Ecto neural progenitor cell (in vitro differentiated cells): ENCODE measurements at places on chromosomes 7 and 10.
A peak's percentile ranks its signal among the peaks of the same experiment; 100 is the strongest.

DNA sequence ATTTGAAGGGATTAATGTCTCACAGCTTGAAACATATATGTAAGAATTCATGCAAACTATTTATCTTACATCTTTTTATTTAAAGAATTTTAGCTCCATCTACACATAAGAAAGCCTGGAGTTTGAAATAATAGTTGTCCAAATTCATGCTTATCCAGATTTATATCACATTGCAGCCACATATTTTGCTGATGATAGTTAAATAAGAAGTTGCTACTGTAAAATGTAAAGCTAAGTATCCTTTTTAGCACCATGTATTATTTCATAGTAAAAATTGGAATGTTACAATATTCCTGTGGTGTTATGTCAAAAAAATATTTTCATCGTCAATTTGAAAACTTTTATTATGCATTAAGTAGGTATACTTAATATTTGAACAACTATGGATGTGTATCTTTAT, 27.3 kb upstream of the UMAD1 start:
- no peak for DNase-seq

DNA sequence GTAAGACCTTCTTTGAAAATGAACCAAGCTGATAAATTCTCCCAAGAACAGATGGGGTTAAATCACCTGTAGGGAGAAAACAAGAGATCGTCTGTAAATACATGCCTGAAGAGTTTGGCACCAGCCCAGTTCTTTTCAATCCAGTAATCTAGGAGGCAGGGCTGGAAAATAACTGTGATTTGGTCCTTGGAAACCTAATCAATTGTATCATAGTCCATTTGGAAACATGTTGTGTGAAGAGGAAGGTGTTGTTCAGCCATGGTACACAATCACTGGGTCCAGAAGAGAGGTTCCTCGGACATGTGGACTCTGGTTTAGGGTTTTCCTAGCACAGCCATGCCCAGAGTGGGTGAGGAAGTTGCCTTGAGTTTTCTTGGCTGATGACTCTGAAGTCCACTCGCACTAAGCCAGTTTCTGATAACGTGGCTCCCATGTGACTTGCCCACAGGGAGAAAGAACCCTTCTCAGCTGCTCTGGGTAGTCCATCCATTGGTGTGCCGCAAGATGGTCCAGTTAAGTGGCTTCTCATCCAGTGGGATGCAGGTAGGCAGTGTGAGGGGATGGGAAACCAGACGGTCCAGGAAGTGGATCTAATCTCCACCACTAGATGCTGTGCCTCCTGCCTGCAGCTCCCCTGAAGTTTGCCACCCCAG, 5.1 kb downstream of the BLNK start:
- no peak for DNase-seq

GRCh38 chr7:82164813-82165212, 278.8 kb downstream of the CACNA2D1 start:
- no peak for DNase-seq

- DNase-seq = peak; percentile 72
Measured at GRCh38 chr7:111756687-111757178, 194.4 kb upstream of the IMMP2L start.

- DNase-seq = no peak
Measured at GRCh38 chr7:141251957-141252356, 178.1 kb downstream of the TMEM178B start.

- no peak for DNase-seq
Measured at GRCh38 chr10:126640401-126640800, 30.1 kb downstream of the C10orf90 start.

DNA sequence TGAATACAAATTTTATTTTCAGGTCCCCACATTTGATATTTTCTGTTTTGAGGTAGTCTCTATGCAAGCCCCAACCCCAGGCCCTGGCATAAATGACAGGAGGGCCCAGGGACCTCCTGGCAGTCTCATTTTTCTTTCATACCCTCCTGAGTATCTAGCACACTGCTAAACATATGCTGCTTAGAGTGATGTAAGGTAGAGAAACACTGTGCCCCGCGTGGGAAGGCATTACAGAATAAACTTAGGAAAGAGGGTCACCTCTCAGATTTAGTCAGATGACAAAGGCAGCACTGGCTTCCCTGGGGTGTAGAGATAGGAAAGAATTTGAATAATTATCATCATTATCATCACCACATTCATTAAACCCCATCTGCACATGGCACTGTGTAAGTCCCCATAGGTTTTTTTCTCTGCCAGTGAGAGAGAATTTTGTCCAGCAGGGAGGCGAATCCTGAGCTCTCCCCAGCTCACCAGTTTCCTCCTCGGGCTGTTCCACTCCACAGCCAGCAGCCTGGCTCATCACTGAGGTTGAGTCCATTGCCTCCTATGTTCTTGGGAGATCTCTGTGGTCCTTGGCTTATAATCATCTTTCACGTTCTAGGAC, 507.3 kb upstream of the GALNT17 start:
- no peak for DNase-seq

GRCh38 chr7:127819975-127820731, 168.2 kb downstream of the SND1 start:
- DNase-seq = no peak

GRCh38 chr7:149355390-149356048, 93.5 kb downstream of the ZNF783 start:
- DNase-seq = no peak

DNA sequence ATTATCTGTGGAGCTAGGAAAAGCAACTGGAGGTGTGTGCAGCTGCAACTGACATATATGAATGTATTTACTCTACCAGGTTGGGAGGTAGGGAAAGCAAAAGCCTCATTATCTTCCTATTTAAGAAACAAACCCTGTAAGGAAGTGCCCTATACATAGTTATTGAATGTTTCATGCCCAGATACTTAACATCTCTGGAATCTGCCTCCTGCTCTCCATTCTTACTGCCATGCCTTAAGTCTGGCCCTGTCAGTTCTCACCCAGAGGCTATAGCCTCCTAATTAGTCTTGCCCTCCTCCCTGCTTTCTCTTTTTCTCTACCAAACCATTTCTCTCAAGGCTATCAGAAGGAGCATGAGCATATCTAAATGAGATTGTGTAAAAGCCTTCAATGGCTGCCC, 542.6 kb upstream of the LRRN3 start:
- no peak for DNase-seq

DNA sequence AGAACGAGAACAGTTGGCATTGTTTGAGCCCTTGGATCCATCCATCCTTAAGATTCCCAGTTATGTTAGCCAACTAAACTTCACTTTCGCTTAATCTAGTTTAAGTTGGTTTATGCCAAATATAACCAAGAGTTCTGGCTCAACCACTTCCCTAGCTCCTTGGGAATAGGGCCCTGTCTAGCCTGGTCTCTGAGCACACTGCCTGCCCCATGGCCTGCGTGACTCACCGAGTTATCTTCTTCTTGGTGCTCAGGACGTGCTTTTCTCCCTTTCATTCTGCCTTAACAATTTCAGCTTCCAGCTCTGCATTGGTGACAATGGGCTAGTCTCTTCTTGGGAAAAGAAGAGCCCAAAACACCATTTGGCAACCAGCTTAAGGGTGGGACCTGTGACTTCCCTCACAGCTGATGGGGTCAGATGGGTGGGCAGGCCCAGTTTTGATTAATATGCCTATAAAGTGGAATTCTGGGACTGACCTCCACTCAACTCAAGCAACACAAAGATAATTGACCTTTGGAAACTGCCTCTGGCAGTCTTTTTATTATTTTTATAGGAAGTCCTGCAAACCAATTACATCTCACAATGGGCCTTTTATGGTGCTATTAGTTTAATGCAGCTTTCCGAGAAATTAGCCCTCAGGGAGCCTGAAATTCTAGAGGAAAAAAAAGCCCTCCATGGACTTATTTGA, 126.4 kb downstream of the CFAP58 start:
- no peak for DNase-seq

DNA sequence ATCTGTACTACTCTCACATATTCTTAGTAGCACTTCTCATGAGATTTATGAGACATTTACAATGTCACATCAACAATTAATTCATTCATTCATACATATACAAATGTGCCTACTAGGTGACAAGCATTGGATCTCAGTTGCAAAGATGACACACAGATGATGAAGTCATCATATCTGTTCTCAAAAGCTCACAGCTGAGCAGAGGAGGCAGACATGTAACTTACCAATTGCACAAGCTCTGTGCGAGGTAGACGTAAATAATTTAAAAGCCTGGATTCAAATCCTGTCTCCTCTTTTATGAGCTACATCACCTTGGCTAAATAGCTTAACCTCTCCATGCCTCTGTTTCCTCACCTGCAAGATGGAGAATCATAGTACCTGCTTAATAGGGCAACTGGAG, 109.4 kb upstream of the FAM133B start:
- DNase-seq = no peak

GRCh38 chr7:157537056-157537455, 200.3 kb downstream of the DNAJB6 start:
- no peak for DNase-seq

DNA sequence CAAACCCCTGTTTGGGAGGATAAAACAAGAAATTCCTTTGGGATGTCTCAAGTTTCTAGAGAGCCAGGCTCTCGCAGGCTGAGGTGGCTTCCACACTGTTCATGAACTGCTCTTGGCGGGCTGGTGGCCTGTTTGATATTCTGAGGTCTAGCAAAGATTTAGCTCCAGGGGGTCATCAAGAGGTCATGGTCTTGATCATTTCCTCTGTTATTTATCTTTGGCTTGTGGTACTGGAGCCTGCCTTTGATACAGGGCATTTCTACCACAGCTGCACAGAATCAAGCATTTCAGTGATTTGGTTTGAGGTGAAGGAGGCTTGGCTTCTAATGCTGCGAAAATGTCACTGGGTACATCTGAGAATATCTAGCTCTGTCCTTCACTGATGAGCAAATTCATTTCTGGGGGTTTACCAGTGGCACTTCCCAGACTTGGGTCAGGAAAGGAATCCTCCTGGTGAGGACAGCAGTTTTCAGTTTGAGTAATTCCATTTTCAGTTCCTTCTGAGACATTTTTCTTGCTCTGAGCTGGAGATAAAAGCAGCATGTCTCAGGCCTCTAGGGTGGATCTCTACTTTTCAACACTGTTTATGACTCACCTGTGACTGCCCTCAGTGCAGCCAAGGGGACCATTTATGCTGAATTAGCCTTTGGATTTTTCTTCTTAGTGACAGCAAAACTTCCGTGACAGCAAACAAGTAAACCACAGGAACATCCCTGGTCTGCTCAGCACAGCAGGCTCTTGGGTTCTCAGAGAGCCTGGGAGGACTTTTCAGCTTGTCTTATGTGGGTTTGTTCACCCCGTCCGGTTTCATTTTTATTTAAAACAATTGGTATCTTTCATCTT, 312.0 kb downstream of the RNLS start:
- DNase-seq = no peak

GRCh38 chr7:50793120-50793946, 10.6 kb upstream of the GRB10 start:
- peak; percentile 78 for DNase-seq

DNA sequence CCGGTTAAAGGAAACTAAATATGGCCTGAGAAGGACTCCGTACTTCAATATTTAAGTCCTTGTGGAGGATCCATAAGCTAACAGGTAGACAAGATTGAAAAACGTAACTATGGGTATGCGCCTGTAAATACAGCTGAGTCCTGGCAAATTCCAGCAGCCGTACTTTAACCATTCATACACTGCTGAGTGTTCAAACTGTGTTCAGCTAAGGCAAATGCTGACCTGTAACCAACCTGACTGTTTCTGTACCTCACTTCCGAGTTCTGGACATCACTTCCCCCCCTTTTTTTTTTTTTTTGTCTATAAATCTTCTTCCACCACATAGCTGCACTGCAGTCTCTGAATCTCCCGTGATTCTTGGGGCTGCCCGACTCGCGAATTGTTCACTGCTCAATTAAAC, 69.1 kb downstream of the SRPK2 start:
- DNase-seq = no peak

DNA sequence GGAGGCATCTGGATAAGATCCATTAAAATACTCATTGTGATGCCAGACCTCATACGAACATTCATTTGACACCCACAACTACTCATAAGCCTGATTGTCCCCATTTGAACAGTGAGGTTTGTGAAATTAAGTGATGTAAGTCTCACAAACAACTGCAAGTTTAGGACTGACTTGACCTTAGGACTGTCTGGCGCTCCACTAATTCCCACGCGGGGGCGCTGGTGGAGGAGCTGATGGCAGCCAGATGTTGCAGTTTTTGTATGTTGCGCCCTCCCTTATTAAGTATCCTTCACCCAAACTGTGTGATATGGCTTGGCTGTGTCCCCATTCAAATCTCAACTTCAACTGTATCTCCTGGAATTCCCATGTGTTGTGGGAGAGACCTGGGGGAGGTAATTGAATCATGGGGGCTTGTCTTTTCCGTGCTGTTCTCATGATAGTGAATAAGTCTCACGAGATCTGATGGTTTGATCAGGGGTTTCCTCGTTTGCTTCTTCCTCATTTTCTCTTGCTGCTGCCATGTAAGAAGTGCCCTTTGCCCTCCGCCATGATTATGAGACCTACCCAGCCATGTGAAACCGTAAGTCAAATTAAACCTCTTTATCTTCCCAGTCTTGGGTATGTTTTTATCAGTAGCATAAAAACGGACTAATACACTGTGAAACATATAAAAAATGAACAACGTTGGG, 20.3 kb upstream of the TIAL1 start:
- DNase-seq = no peak

- no peak for DNase-seq
Measured at GRCh38 chr7:34242391-34242790, 337.1 kb downstream of the BMPER start.

- DNase-seq = no peak
Measured at GRCh38 chr10:80459047-80459865, 5.1 kb downstream of the TSPAN14 start.

- DNase-seq = no peak
Measured at GRCh38 chr10:404991-405390, 269.7 kb downstream of the ZMYND11 start.

GRCh38 chr7:26365077-26365900, 73.6 kb downstream of the SNX10 start:
- DNase-seq = no peak

GRCh38 chr10:60846173-60846572, 67.9 kb downstream of the CDK1 start:
- no peak for DNase-seq

GRCh38 chr10:86108696-86109095, 257.9 kb downstream of the GRID1 start:
- DNase-seq = no peak

- no peak for DNase-seq
Measured at GRCh38 chr7:141344153-141344935, 206.9 kb upstream of the AGK start.

DNA sequence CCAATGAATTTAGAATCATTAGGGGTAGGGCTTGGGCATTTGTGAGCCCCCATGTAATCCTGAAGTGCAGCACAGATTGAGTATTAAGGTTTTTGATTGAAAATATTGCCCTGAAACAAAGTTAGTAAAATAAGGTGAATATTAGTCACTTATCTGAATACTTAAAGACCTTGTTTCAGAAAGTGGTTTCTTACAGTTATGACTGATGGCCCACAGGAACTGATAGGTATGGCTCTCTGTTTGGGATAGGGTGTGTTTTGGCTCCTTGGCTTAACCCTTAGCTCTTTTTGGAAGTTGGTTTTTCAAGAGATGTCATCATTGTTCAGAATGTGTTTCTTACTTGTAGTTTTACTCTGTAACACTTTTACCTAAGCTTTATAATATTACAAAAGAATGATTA, 34.8 kb downstream of the MDFIC start:
- no peak for DNase-seq
